ENCODE measurements at places on chromosomes 5 and 9.

GRCh38 chr5:60722416-60722815, 22.4 kb upstream of the DEPDC1B start:
- DNase-seq = no peak

GRCh38 chr5:173333925-173334661, 5.9 kb upstream of the STC2 start:
- peak; percentile 91 for DNase-seq

DNA sequence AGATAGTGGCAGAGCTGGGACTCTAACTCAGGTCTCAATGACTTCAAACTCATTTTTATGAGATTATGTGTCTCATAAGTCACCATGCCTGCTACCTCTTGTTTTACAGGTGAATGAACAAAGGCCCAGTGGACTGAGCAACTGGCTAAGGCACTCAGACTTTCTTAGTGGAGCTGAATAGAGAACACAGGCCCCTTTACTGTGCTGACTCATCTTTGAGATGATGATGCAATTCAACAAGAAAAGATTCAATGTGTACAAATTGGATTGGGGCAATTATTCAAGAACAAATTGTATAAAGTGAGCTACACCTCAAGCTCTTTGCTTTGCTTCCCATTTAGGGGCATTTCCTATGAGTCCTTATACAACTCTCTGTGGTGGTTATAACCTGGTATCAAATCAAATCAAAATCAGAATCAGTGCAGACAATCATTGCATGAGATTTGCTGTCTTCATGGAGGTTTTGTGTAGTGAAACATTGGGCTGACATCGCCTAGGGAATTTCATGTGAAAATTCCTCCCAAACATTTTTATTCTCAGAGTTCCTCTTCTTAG, 84.3 kb upstream of the PPP2R2B start:
- DNase-seq = peak; percentile 18

- DNase-seq = no peak
Observed at GRCh38 chr5:111820072-111820471, 63.1 kb upstream of the NREP start.

DNA sequence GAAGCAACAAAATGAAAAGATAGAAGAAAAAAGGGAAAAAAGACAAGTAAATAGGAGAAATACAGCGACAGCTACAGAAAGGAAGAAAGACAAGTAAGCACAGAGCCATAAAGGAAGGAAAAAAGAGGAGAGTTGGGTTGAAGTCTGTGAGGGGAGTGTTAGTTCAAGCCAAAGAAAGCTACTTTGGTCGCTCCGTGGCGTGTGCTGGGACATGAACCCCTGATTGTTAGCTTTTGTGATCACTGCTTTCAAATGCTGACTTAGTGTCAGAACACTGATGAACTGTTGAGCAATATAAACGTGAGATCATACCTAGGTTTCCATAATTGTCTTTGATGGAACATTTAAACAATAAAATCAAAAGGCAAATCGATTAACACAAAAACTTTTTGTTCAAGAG, 370.1 kb downstream of the TMEM161B start:
- DNase-seq = no peak

- DNase-seq = no peak
Observed at GRCh38 chr9:96567203-96567700, 52.4 kb downstream of the CDC14B start.
